GM13976 (cell line): ENCODE measurements at places on chromosomes 7 and 10.

DNA sequence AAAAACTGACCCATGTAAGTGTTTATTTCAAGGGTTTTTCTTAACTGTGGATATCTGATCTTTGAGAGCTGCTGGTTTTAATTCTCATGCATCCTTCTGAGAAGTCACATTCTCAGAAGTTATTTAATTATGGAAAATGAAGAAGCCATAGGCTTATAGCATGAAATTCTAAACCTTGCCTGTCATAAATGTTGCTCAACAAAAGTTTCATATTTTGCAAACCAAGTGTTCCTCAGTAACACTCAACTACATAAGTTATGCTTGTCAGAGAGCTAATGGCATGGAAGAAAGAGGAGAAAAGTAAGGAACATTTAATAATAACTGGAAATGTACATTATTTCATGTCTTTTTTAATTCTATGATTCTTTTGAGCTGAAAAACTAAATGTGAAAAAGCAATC, 78.6 kb upstream of the MPP7 start:
- DNase-seq, result no peak

GRCh38 chr10:69973678-69974077, 79.0 kb upstream of the MACROH2A2 start:
- no peak for DNase-seq

DNA sequence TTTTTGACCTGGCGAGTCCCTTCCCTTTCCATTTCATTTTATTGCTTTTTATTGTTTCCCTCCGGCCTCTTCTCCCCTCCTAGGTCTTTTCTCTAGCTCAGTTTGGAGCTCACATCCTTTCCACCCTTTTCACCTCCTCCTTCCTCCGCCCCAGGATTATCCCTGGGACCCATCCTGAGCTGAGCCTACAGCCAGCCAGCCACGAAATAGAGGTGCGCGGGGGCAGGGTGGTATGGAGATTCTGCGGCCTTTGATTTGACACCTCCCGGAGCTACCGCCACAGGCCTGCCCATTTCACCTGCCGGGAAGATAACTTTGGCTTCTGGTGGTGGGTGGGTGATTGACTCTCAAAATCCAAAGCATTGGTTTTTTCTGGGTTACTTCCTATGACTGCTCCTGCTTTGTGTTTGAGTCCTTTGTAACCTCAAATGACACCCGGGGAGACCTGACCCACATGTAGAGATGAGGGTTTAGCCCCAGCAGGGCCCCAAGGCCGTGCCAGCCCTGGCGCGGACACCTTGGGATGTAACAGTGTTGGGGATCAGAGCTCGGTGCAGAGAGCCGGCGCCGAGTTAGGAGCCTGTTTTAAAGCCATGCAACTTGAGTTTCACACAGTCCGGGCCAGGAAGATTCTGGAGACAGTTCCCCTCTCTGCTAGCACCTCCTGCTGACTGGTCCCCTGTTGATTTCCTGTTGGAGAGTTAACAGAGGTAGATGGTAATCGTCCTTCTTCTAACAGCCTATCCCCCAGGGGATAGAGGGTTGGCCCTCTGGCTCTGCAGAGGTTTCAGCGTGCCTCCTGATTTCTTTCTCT, 1.5 kb downstream of the DUSP5 start:
- DNase-seq, result peak; percentile 59

DNA sequence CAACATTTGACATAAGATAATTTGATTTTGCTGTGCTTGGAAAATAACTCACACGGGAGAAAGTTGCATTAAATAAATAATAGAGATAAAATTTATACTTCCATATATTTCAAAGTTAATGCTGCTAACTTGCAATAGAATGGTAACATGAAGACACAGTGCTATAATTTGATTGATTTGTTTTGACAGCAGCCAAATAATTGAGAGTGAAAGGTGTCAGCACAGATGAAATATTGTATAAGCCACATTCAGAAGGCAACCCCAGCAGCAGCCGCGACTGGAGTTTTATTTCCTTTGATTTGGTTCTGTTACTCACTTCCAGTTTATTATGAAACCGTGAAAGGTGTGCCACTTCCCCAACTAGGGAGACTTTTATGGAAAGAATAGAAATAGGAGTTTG, 242.2 kb downstream of the POU6F2 start:
- no peak for DNase-seq

DNA sequence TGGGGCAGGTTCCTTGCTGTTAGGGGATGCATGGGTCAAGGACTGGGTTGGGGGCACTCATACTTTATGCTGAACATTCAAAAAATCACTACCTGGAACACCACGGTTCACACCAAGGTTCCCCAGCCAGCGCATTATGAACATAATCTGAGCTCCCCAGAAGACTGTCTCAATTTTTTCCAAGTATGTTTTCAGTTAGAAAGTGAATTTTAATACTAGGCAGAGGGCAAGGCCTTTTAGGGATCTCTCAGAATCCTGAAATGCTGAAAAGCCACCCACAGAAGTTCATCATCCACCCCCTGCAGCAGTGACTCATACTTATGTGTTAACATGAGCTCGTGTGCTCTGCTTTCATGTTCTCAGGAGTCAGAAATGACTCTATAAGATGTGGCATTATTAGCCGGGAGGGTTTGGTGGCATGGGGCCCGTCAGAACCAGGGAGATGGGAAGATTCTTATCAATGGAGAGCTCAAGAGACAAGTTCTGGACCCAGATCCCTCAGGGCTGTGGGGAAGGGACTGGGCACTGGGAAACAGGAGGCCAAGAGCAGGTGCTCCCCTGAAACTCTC, 185.2 kb upstream of the ITGB1 start:
- DNase-seq, result no peak

DNA sequence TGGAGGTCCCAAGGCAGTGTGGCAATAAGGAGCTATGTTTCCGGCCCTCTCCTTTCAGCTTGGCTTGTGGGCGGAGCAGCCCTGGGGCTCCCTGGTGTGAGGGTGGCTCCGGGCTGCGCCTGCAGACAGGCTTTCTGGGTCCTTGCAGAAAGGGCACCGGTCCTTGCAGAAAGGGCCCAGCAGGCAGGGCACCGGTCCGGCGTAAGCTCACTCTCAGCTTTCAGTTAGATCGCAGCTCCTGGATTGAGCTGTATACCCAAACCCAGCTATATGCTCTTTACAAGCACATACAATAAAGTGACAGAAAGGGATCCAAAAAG, 293.8 kb upstream of the SHH start:
- DNase-seq, result no peak

GRCh38 chr10:34092891-34093290, 722.2 kb downstream of the PARD3 start:
- no peak for DNase-seq

- no peak for DNase-seq
These were observed 36.1 kb downstream of the KCTD7 start for GRCh38 chr7:66664590-66665293.

- DNase-seq, result no peak
These were observed 229.0 kb upstream of the SP4 start for GRCh38 chr7:21198921-21199320.

- no peak for DNase-seq
These were observed 33.8 kb downstream of the WIPI2 start for GRCh38 chr7:5223646-5224340.

DNA sequence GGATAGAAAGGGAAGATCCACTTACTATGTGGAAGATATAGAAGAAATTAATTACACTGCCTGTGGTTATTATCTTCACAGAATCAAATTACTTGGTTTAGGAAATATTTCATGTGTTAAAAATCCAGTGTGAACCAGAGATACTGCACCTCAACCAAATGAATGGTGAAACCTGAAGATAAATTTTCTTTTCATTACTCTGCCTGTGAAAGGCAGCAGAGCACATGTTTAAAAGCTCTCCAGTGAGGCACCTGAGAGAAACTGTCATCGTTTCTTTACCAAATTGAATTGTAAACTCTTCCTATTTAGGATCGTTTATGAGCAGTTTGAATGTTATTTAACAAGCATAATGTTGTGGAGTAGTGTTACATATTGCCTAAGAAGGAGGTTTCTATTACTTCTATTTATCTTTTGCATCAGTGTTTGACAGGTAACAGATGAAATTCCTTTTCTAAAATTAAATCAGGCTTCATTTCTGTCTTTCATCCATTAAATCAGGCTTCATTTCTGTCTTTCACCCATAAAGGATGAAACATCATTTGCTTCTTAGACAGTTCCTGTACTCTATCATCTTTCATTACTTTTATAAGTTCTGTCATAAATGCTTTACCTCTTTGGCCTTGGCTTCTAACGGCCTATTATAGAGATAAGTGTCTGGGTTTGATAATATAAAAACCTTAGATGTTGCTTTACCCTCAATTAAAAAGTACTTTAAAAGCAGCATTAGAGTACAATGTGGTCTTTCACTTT, 266.6 kb downstream of the NXPH1 start:
- no peak for DNase-seq

- no peak for DNase-seq
These were observed 61.2 kb downstream of the INHBA start for GRCh38 chr7:41641665-41642014.

DNA sequence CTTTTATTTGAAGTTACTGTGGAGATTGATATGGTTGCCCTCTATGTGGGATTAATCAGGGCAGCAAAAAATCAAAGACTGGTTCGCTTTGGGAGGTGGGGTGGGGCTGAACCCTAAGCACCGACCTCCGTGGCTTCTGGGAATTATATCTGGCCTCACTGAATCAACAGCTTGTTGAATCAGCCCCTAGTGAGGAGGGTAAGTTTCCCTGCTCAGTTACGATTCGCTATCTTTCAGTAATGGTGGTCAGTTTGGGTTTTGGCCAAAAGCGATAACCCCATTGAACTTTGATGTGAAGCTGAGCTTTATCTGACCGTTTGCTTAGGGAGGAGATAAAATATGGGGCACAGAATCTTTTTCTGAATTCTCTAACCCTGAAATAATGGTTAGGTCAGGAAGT, 16.6 kb upstream of the ARPC1A start:
- no peak for DNase-seq

DNA sequence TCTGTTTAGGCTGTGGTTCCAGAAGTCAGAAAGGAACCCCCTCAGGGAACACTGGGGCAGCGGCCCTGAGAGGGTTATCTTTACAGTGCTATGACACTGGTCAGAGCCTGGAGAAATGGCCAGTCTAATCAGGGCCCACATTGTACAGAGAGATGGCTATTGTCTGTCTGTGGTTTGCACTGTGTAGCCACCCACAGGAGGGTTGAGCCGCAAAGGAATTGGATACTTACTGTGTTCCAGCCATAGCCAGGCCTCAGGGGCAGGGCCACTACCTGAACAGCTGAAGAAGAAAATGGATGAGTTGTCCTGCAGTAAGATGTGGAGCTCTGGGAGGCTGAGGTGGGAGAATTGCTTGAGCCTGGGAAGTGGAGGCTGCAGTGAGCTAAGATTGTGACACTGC, 47.5 kb upstream of the PODXL start:
- no peak for DNase-seq

GRCh38 chr10:123614888-123615287, 51.3 kb upstream of the GPR26 start:
- DNase-seq, result peak; percentile 48

- DNase-seq, result no peak
These were observed 14.8 kb upstream of the ZC3HAV1 start for GRCh38 chr7:139124084-139124914.

DNA sequence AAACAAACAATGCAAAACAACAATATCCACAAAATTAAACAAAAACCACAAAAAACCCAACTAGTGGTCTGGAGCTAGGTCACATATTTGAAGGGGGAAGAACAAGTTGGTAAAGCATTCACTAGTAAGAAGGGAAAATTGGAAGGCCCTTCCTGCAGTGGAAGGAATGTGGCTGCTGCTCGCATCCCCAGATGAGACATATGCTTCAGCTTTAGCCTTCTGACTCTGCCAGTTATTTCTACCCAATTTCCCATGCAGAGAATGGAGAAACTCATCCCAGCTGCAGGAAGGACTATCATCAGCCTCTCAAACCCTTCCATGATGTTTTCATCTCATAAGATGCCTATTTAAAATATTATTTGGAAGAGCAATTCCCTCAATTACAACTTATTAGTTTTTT, 176.6 kb downstream of the BMPER start:
- no peak for DNase-seq

GRCh38 chr10:116385994-116386809, 41.4 kb upstream of the PNLIPRP3 start:
- no peak for DNase-seq

GRCh38 chr7:130454959-130455358, 14.1 kb upstream of the CEP41 start:
- no peak for DNase-seq

DNA sequence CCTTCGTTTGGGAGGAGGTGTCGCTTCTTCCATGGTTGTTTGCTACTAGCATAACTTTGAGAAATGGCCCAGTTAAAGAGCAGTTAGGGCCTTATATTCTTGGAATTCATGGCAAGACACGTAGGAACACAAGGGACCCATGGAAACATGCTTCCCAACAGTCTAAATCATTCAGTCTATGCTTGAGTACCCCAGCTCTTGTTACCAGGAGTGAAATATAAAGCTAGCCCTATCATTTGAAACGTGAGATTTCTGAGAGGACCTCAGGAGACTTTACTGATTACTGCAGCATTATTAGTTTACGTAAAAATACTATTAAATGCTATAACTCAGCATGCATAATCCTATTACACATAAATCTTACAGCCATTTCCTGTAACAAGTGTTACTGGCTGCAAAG, 328.6 kb upstream of the CDC14C start:
- DNase-seq, result no peak

- no peak for DNase-seq
These were observed 116.8 kb downstream of the LARP4B start for GRCh38 chr10:814536-815302.

DNA sequence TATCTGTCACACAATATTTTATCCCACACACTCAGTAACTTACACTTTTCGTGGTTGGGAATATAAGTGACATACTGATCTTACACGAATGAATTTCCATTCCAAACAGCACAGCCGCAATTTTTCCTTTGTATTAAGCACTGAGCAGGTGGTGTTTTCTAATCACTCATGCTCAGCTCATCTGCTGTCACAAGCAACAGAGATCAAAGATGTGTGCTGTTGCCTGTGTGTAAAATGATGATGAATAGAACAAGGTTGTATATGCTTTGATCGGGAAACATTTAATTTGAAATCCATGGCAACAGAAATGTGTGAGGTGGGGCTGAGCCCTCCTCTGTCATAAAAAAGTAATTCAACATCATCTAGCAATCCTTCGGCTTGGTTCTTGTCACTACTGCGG, 927.7 kb upstream of the MBL2 start:
- DNase-seq, result no peak

DNA sequence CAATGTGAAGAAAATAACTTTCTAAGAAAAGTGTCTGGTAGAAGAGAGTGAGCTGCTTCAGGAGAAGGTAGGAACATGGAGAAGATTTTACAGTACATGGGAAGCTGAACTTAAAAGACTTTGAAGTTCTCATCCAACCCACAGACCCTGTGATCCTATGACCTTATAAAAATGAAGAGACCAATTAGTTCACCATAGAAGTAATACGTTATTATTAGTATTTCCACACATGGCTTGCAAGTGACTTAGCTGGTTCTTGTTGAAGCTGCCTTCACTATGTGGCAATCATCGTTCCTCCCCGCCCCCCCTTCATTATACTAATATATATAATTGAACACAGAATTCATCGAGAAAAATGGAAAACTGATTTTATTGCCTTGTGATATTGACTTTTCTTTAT, 129.1 kb downstream of the SND1 start:
- DNase-seq, result no peak
